ENCODE measurements at places on chromosomes 13 and 19. TPM values are rescaled to one million over a fixed set of nuclear protein-coding genes. Genes with fewer than 3 reads are reported as not detected.

DNA sequence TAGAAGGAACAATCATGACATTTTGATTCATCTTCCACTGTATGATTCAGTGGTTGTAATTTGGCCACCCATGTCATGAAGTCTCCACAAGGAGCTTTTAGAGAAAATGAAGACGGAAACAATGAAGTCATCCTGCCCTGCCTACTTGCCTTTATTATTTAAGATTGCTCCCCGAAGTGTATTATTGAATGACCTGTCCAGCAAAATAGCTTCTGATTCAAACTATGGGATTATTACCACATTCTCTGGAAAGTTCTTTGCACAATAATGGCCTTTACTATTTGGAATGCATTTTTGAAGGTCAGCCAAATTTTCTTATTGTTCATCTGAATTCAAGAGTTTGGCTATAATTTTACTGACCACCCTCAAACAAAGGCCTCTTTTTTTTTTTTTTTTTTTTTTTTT, 77.8 kb upstream of the RFC3 start:
- no peak for DNase-seq
- peaks cover 19% of the 10 kb centered on the region for H3K4me1 ChIP-seq

PRR20E gene
- total RNA-seq = not detected

- DNase-seq = no peak
- no peaks in the 10 kb centered on the region for H3K4me1 ChIP-seq
- no peaks in the 10 kb centered on the region for H3K36me3 ChIP-seq
- no peak overlapping the region for H3K4me3 ChIP-seq
- no peaks in the 10 kb centered on the region for H3K27me3 ChIP-seq
These were observed 163.4 kb upstream of the TSC22D1 start for GRCh38 chr13:44739539-44739938.

DNA sequence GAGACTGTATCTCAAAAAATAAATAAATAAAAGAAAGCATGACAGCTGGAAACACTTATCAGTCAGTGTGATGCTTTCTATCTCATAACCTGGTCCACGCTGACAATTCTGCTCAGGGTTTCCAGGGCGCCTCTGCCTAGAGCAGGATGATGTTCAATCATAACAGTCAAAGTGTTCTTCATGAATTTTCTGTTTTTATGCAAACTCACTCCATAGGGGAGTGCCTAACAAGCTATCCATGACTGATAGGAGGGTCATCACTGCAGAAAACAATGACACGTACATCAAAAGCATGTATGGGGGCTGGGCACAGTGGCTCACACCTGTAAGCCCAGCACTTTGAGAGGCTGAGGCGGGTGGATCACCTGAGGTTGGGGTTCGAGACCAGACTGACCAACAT, 41.4 kb upstream of the ZNF83 start:
- no peak for DNase-seq
- no peak overlapping the region for H3K4me3 ChIP-seq
- H3K27me3 ChIP-seq = no peaks in the 10 kb centered on the region
- H3K36me3 ChIP-seq = peaks cover 50% of the 10 kb centered on the region
- no peak overlapping the region for H3K27ac ChIP-seq

GRCh38 chr13:30900436-30900835, 5.6 kb upstream of the MEDAG start:
- no peak for DNase-seq
- no peaks in the 10 kb centered on the region for H3K36me3 ChIP-seq
- peaks cover 10% of the 10 kb centered on the region for H3K4me1 ChIP-seq
- no peak overlapping the region for H3K27ac ChIP-seq
- H3K27me3 ChIP-seq = peaks cover 45% of the 10 kb centered on the region
- H3K4me3 ChIP-seq = no peak overlapping the region

DNA sequence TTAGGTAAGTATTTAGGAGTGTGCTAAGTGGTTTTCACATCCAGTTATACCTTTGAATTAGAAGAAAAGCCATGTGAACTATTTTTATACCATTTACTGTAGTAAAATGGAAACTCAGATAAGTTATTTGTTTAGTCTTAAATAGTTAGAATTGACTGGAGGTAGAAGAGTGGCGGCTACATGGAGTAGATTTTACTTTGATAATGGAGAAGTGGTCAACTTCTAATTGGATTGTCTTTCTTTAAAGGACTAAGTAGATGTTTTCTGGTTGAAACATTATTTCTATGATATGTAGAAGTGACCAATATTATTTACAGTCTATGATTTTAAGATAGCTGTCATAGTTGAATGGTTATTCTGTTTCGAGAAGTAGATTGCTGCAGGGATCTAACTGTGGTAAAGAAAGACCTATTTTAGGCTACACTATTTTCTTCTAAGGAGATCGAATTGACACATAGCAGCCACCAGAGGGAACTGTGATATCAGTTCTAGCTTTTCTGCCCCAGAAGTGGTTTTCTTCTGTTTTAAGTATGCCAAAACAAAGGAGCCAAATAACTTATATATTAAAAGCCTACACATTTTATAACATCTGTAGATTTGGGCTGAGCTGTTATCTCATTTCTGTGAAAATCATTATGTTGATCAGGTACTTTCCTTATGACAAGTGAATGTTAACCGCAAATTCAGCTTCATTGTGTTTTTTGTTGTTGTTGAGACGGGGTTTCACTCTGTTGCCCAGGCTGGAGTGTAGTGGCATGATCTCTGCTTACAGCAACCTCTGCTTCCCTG, 26.1 kb downstream of the ZMYM2 start:
- H3K4me3 ChIP-seq = no peak overlapping the region
- no peak for DNase-seq
- peaks cover 39% of the 10 kb centered on the region for H3K4me1 ChIP-seq
- H3K36me3 ChIP-seq = peaks cover 15% of the 10 kb centered on the region
- no peaks in the 10 kb centered on the region for H3K27me3 ChIP-seq
- peak overlapping the region; percentile 30 for H3K27ac ChIP-seq

GRCh38 chr19:31166206-31166605, 183.0 kb downstream of the TSHZ3 start:
- no peaks in the 10 kb centered on the region for H3K4me1 ChIP-seq
- no peaks in the 10 kb centered on the region for H3K36me3 ChIP-seq
- no peak overlapping the region for H3K27ac ChIP-seq
- H3K4me3 ChIP-seq = no peak overlapping the region
- no peak for DNase-seq

SH2D3A gene
- total RNA-seq = 20.6 TPM

DNA sequence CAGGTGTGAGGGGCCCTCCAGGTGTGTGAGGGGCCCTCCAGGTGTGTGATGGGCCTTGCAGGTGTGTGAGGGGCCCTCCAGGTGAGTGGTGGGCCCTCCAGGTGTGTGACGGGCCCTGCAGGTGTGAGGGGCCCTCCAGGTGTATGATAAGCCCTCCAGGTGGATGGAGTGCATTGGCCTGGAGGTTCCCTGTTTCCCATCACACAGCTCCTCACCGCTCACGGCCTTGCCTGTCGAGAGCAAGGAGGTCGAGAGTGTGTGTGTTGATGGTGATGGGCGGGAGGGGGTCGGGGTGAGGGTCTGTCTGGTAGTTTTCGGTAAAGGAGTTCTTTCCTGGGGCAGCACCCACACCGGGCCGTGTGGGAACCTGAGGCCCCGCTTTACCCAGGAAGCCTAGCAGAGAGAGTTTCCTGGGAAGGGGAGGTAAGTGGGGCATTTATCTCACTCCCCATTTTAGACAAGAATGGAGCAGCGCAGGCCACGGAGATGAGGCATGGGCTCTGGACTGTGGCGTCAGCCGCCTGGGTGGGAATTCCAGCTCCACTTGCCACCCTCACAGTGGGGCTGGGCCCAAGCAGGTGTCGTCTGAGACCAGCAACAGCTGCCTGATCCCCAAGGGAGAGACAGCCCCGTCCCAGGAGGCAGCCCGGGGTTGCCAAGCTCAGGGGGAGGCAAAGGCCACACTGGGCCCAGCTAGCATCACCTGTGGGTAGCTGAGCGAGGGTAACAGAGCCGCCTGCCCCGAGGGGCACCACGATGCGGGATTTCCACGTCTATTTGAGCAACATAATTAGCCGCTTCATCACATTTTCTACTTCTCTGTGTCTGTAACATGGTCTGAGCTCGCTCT, 10.9 kb upstream of the GAS6 start:
- H3K4me3 ChIP-seq = no peak overlapping the region
- no peak overlapping the region for H3K27ac ChIP-seq
- peaks cover 9% of the 10 kb centered on the region for H3K27me3 ChIP-seq
- DNase-seq = no peak

DNA sequence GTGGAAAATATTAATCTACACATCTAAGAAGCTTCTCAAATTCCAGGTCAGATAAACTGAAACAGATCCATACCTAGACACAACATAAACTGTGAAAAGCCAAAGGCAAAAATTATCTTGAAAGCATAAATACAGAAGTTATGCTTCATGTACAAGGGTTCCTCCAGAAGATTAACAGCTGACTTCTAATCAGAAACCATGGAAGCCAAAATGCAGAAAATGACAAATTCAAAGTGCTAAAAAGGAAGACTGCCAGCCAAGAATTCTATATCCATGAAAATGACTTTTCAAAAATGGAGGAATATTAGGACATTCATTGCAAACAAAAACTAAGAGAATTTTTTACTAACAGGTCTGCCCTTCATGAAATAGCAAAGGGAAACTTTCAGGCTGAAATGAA, 72.8 kb downstream of the MYO16 start:
- DNase-seq = no peak
- peaks cover 2% of the 10 kb centered on the region for H3K27me3 ChIP-seq
- H3K27ac ChIP-seq = no peak overlapping the region
- H3K36me3 ChIP-seq = no peaks in the 10 kb centered on the region
- H3K4me3 ChIP-seq = no peak overlapping the region

GPR42 gene
- total RNA-seq = 0.18 TPM

DNA sequence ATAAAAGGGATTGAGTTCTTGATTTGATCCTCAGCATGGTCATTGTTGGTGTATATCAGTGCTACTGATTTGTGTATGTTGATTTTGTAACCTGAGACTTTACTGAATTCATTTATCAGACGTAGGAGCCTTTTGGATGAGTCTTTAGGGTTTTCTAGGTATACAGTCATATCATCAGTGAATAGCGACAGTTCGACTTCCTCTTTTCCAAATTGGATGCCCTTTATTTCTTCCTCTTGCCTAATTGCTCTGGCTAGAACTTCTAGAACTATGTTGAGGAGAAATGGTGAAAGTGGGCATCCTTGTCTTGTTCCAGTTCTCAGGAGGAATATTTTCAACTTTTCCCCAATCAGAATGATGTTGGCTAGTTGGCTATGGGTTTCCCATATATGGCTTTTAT, 27.0 kb downstream of the POMP start:
- H3K4me3 ChIP-seq = no peak overlapping the region
- H3K4me1 ChIP-seq = no peaks in the 10 kb centered on the region
- no peak for DNase-seq
- H3K27me3 ChIP-seq = no peaks in the 10 kb centered on the region
- no peaks in the 10 kb centered on the region for H3K36me3 ChIP-seq
- H3K27ac ChIP-seq = no peak overlapping the region

DNA sequence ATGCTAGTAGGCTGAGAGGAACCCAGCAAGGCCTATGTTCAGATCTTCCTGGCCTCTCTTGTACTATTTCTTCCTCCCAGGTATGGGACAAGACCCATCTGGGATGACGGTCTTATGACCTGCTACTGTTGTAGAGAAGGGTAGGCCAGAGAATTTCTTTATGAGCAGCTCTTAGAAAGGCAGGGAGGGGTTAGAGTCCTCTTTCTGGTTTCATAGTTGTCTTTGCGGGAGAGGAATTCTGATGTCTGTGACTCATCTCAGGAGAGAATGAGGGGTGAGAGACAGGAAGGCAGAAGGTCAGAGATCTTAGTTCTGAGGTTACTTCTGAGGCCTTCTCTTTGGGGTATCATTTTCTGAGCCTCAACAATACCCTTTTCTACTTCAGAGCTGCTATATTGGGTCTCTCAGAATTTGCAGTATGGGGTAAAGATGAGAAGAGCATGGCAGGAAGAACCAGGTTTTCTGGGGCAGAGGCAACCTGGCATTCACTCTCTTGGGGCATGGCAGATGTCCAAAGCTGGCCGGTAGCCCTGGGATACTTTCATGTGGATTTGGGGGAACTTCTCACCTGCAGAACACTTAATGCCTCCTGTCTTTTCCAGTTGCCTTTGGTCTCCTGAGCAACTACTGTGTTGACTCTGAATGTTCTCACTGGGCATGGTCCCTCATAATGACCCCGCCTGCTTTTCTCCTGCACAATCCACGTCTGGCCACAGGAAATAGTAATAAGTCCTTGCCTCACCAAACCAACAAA, 154.4 kb downstream of the GGACT start:
- no peak overlapping the region for H3K4me3 ChIP-seq
- peaks cover 16% of the 10 kb centered on the region for H3K36me3 ChIP-seq
- peak overlapping the region; percentile 25 for H3K27ac ChIP-seq
- peak; percentile 4 for DNase-seq
- peaks cover 25% of the 10 kb centered on the region for H3K4me1 ChIP-seq

- H3K36me3 ChIP-seq = peaks cover 21% of the 10 kb centered on the region
- H3K27ac ChIP-seq = no peak overlapping the region
- DNase-seq = no peak
These were observed 22.8 kb upstream of the ERVV-1 start for GRCh38 chr19:52990759-52991418.

- peak overlapping the region; percentile 99 for H3K27ac ChIP-seq
- peak overlapping the region; percentile 97 for H3K4me3 ChIP-seq
- H3K4me1 ChIP-seq = peaks cover 52% of the 10 kb centered on the region
- H3K27me3 ChIP-seq = no peaks in the 10 kb centered on the region
- peaks cover 31% of the 10 kb centered on the region for H3K36me3 ChIP-seq
These were observed 685 bp downstream of the GMFG start for GRCh38 chr19:39335168-39335548.

- H3K4me3 ChIP-seq = peak overlapping the region; percentile 98
- DNase-seq = peak; percentile 73
- H3K27ac ChIP-seq = peak overlapping the region; percentile 84
- H3K27me3 ChIP-seq = no peaks in the 10 kb centered on the region
- H3K4me1 ChIP-seq = peaks cover 25% of the 10 kb centered on the region
These were observed 799 bp downstream of the NR1H2 start for GRCh38 chr19:50377051-50377461.

DNA sequence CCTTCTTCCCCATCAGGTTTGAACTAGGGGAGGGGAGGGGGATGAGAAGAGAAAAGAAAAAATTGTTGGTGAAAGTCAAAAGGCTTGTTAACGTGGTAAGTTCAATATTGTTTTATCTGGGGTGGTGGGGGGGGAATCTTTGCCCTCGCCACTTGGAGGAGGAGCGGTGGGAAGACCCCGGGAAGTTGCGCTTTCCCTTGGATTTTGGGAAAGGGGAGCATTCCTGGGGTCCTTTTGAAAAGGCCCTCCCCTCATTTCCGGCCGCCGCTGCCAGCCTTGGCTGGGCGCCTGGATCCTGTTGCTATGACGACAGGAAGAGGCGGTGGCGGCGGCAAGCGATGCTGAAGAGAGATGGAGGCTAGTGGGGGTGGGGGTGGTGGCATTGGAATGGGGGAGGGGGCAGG, 4.6 kb upstream of the CACNG8 start:
- peaks cover 53% of the 10 kb centered on the region for H3K27me3 ChIP-seq
- H3K36me3 ChIP-seq = no peaks in the 10 kb centered on the region
- H3K4me3 ChIP-seq = no peak overlapping the region
